A549 (cell line): ENCODE measurements at places on chromosomes 11 and 22. TPM values are rescaled to one million over a fixed set of nuclear protein-coding genes. Genes with fewer than 3 reads are reported as not detected.

DNA sequence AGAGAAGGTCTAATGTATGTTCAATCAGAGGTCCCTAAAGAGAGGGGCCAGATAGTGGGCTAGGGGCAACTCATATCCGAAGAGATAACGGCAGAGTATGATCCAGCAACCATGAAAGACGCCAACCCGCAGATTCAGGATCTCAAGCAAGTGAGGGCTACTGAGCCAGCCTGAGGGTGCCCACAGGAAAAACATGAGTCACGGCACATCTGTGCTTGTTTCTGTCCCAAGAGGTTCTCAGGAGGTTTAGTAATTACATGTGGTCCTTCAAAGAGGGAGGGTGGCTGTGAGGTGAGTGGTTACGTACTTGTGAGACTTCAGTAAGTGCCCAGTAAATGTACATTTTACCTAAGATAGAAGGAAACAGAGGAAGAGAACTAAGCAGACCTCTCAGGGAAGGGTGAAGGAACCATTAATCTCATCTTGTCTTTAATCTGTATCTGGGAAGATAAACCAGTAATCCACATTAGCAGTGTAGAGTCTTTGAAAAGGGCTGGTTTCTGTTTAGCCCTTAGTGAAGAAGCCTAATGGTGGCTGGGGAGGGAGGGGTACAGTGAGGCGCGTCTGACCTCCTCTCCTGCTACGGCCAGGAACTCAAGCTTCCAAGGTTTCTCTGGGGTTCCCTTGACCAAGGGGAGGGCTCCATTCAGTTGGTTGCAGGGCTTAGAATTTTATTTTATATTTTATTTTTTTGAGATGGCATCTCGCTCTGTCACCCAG lies 10.2 kb downstream of the SIRT3 start:
- DNase-seq: no peak

DNA sequence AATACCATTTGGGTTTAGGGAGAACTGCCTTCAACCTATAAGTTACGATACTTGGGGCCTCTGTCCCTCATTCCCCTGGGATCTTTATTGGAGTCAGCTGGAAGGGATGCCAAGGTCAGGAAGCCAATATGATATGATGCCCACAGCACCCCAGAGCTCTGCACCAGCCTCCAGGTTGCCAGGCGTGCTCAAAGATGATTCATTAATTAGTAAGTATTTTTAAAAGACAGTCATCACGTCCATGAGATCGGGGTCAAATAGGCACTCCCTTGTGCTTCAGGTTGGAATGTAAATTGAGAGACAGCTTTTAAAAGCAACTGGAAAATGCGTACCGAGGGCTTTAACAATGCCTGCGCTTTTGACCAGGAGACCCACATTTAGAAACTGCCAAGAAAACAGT lies 57.0 kb upstream of the CD5 start:
- DNase-seq: no peak

Gene MS4A3
- polyA plus RNA-seq: not detected in 3 replicates

GRCh38 chr11:74018331-74019005 lies 9.6 kb upstream of the UCP3 start:
- DNase-seq: no peak

Gene TYR
- polyA plus RNA-seq: not detected in 3 replicates

DNA sequence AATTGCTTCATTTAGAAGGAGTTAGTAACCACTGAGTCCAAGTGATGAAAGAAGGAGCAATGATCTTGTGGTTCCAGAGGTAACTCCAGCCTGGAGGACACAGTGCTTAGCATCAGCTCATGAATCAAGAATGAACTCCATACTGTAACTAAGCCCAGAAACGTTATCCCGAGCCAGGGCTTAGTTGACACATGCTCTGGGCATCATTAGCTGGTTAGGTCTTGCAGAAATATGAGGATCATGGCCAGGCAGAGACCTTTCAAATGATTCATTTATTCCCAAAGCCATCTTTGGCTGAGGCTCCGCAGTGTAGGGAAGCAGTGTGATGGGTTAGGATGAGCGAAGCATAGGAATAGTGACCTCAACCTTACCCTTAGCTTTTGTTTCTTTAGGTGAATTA lies 277.4 kb downstream of the FAM76B start:
- DNase-seq: no peak

Gene MS4A5
- not detected in 3 replicates for polyA plus RNA-seq

- no peak for DNase-seq
Observed at GRCh38 chr11:105449100-105449734, 160.7 kb upstream of the GRIA4 start.

GRCh38 chr11:71501071-71501985 lies 25.7 kb upstream of the KRTAP5-7 start:
- no peak for DNase-seq

Gene LRRC4C
- polyA plus RNA-seq: not detected in 3 replicates
